ENCODE measurements at places on chromosomes 13 and 19.

- H3K36me3 ChIP-seq, result no peaks in the 10 kb centered on the region
- no peaks in the 10 kb centered on the region for H3K4me1 ChIP-seq
- ATAC-seq, result peak; percentile 32
- H3K4me3 ChIP-seq, result no peak overlapping the region
- H3K27me3 ChIP-seq, result no peaks in the 10 kb centered on the region
Measured at GRCh38 chr13:97005625-97006262, 11.5 kb upstream of the OXGR1 start.

DNA sequence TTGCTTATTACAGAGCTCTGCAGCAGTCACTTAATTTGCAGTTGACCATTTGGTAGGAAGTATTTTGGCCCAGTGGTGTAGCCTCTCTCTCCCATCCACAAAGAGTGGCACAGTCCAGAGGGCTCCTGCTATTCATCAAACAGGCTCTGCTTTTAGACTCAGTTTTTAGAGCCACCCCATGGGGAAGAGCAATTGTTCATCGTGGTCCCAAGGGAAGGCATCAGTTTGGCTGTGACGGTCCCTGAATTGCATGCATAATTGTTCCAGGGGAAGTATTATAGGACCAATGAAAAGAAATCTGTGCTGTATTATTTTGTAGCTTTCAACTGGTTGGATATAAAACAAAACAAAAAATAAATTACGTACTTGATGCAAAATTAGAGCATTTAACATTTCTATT is 799.0 kb downstream of the DACH1 start:
- H3K27me3 ChIP-seq, result no peaks in the 10 kb centered on the region
- H3K27ac ChIP-seq, result no peak overlapping the region
- no peaks in the 10 kb centered on the region for H3K36me3 ChIP-seq
- no peak for ATAC-seq
- H3K4me3 ChIP-seq, result no peak overlapping the region

DNA sequence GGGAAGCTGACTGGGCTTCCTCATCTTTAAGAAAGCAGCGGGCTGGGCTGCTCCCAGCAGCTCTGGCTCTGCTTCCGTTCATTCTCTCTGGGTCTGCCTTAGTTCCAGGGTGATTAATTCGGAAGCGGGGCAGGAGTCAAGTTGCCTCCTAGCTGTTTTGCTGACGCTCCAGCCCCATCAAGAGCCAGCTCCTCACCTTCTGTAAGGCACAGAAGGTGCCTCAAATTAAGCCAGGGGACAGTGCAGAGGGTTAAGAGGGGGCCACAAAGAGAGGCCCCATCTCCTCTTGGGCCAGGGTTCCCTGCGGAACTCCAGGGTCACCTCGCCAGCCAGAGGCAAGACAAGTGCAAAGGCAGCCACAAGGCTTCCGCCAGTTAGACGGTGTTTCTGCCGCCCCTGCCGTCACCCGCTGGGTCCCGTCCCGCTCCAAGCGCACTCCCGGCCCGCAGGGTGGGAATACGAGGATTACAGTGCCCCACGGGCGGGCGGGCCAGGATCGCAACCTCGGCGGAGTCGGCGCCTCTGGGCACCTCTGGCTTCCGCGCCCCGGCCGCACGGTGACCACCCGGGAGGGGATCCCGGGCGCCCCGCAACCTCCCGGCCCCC is 508 bp downstream of the SLC15A1 start:
- no peak for ATAC-seq
- H3K27me3 ChIP-seq, result peaks cover 56% of the 10 kb centered on the region
- no peak overlapping the region for H3K27ac ChIP-seq
- no peaks in the 10 kb centered on the region for H3K4me1 ChIP-seq
- H3K4me3 ChIP-seq, result no peak overlapping the region
- peaks cover 7% of the 10 kb centered on the region for H3K36me3 ChIP-seq

- ATAC-seq, result no peak
- H3K27ac ChIP-seq, result no peak overlapping the region
- H3K36me3 ChIP-seq, result no peaks in the 10 kb centered on the region
- no peaks in the 10 kb centered on the region for H3K4me1 ChIP-seq
Measured at GRCh38 chr13:89310943-89311672, 1639.9 kb downstream of the SLITRK5 start.

- peaks cover 42% of the 10 kb centered on the region for H3K4me1 ChIP-seq
- peak; percentile 35 for ATAC-seq
- H3K4me3 ChIP-seq, result peak within 1 kb of the TSS; percentile 87
- peak within 1 kb of the TSS; percentile 96 for H3K27ac ChIP-seq
- H3K36me3 ChIP-seq, result peaks cover 11% of the 10 kb centered on the region
- H3K27me3 ChIP-seq, result no peaks in the 10 kb centered on the region
Measured at GRCh38 chr19:54189145-54189734, at the start of gene MBOAT7. Gene MBOAT7 (minus strand): TSS chr19:54189580. CDS start chr19:54188508, 1,072 bp downstream.

DNA sequence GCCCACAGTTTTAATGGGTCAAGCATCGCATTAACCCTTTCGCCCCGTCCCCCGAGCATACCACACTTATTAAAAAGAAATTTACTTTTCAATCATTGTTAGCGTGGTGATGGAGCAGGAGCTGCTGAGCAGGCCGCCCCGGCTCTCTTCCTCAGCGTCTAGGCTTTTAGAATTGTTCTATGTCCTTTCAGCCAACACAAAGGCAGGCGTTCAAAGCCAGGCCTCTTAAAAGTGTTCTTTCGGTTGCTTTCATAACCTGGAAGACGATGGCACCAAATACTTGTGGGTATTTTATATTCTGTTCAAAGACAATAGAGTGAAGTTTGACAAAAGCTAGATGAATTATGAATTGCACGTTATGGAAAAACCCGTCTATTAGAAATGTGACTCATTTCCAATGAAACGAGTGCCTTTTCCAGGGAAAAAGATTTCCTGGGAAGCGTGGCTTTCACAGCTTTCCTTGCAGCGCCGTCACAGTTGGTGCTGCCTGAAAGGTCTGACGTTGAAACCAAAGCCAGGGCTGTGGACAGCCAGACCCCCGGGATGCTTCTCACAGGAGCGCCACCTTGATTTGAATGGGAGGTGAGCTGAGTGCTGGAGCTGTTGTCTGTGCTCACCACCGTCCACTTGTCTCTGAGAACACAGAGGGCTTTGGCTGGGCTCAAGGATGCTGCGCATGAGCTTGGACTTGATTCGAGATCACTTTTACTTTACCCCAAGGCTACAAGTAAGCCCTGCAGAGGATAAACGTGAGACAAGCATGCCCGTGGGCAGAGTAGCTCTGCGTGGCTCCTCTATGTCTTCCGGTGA is 78.8 kb downstream of the SOX1 start:
- H3K4me3 ChIP-seq, result no peak overlapping the region
- peaks cover 16% of the 10 kb centered on the region for H3K27me3 ChIP-seq
- H3K36me3 ChIP-seq, result no peaks in the 10 kb centered on the region
- no peak for ATAC-seq

- H3K36me3 ChIP-seq, result no peaks in the 10 kb centered on the region
- peaks cover 51% of the 10 kb centered on the region for H3K27me3 ChIP-seq
- peak; percentile 87 for ATAC-seq
- peaks cover 7% of the 10 kb centered on the region for H3K4me1 ChIP-seq
Measured at GRCh38 chr13:48769107-48769704, 115.5 kb downstream of the CYSLTR2 start.

GRCh38 chr19:28489776-28490175 is 723.2 kb downstream of the UQCRFS1 start:
- no peaks in the 10 kb centered on the region for H3K4me1 ChIP-seq
- no peak overlapping the region for H3K4me3 ChIP-seq
- no peaks in the 10 kb centered on the region for H3K36me3 ChIP-seq
- no peaks in the 10 kb centered on the region for H3K27me3 ChIP-seq
- no peak for ATAC-seq

GRCh38 chr19:38722947-38723605 is 21.2 kb downstream of the CAPN12 start:
- H3K27ac ChIP-seq, result no peak overlapping the region
- no peaks in the 10 kb centered on the region for H3K27me3 ChIP-seq
- no peak overlapping the region for H3K4me3 ChIP-seq
- peaks cover 11% of the 10 kb centered on the region for H3K4me1 ChIP-seq
- H3K36me3 ChIP-seq, result peaks cover 56% of the 10 kb centered on the region

- no peak overlapping the region for H3K4me3 ChIP-seq
- no peaks in the 10 kb centered on the region for H3K36me3 ChIP-seq
- H3K27ac ChIP-seq, result no peak overlapping the region
- peaks cover 10% of the 10 kb centered on the region for H3K27me3 ChIP-seq
Measured at GRCh38 chr19:30090476-30090875, 148.4 kb downstream of the URI1 start.

- H3K27me3 ChIP-seq, result no peaks in the 10 kb centered on the region
- no peak overlapping the region for H3K27ac ChIP-seq
- H3K36me3 ChIP-seq, result peaks cover 6% of the 10 kb centered on the region
- no peak for ATAC-seq
- H3K4me1 ChIP-seq, result peaks cover 93% of the 10 kb centered on the region
- H3K4me3 ChIP-seq, result no peak overlapping the region
Measured at GRCh38 chr13:40578055-40578454, 88.4 kb downstream of the FOXO1 start.

DNA sequence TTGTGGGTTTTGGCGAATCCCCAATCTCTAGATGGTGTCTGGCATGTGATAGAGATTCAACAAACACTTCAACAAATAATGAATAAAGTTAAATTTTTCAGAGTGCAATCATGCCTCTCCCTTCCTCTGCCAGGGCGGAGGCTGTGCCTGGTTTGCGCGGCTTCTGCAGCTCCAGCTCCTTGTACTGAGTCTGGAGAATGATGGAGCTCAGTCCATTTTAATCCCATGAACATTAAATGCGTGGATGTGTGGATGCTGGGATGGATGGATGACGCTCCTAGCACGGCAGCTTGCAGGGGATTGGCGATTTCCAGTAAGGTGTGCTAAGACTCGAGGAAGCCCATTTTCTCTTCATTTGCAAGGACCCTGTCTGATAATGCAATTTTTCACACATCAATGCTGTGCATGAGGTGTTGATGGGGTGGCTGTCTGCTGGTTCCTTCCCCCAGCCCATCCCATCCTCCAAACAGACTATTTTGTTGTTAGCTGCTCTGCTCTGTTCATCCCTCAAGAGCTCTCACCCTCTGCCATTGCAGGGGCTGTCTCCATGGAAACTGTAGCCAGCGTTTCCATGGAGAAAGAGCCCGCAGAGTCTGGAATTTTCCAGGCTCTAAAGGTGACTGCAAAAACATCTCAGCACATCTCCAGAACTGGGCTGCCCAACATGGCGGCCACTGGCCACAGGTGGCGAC is 92.6 kb upstream of the PEG3 start:
- H3K4me3 ChIP-seq, result no peak overlapping the region
- H3K27me3 ChIP-seq, result peaks cover 8% of the 10 kb centered on the region
- H3K4me1 ChIP-seq, result no peaks in the 10 kb centered on the region
- no peaks in the 10 kb centered on the region for H3K36me3 ChIP-seq
- no peak overlapping the region for H3K27ac ChIP-seq

GRCh38 chr13:109345433-109345941 is 440.9 kb downstream of the IRS2 start:
- H3K27me3 ChIP-seq, result peaks cover 11% of the 10 kb centered on the region
- no peak overlapping the region for H3K4me3 ChIP-seq

GRCh38 chr19:55044771-55045716 is 7.0 kb upstream of the GP6 start:
- no peak for ATAC-seq
- no peaks in the 10 kb centered on the region for H3K27me3 ChIP-seq
- no peak overlapping the region for H3K27ac ChIP-seq
- peaks cover 14% of the 10 kb centered on the region for H3K4me1 ChIP-seq

- H3K27me3 ChIP-seq, result no peaks in the 10 kb centered on the region
- peak; percentile 60 for ATAC-seq
- no peak overlapping the region for H3K27ac ChIP-seq
Measured at GRCh38 chr13:112828082-112828699, 138.4 kb downstream of the ATP11A start.

- H3K4me1 ChIP-seq, result peaks cover 61% of the 10 kb centered on the region
- no peaks in the 10 kb centered on the region for H3K27me3 ChIP-seq
- H3K36me3 ChIP-seq, result peaks cover 21% of the 10 kb centered on the region
- no peak overlapping the region for H3K4me3 ChIP-seq
- peak overlapping the region; percentile 87 for H3K27ac ChIP-seq
Measured at GRCh38 chr19:18317961-18318800, 4.7 kb downstream of the LSM4 start.

DNA sequence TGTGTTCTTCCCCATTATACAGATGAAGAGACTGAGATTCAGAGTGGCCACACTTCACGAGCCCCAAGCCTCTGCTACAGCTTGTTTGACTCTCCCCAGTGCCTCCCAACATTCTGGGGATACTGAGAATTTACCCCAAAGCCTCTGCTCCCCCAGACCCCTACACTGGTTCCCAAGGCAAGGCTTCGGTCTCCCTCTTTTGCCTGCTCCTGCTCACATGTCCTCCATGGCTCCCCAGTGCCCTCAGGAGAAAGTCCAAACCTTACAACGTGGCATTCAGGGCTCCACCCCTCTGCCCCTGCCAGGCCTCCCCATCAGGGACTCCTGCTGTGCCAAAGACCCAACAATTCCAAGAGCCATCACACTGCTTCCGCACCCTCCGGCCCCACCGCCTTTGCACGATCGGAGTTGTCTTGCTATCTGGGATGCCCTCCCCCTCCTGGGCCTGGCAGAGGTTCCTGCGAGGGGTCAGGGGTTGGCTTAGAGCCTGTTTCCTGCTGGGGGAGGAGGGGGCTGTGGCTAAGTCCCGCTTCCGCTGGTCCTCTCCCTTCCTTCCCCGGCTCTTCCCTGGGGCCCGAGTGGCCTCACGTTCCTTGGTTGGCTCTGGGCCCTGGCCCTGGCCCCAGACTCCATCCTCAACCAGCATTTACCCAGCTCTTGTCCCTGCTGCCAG is 15.4 kb downstream of the GTPBP3 start:
- no peak overlapping the region for H3K4me3 ChIP-seq
- H3K36me3 ChIP-seq, result no peaks in the 10 kb centered on the region
- ATAC-seq, result no peak

- H3K4me3 ChIP-seq, result no peak overlapping the region
- no peak for ATAC-seq
- H3K36me3 ChIP-seq, result no peaks in the 10 kb centered on the region
- H3K4me1 ChIP-seq, result peaks cover 24% of the 10 kb centered on the region
- H3K27me3 ChIP-seq, result peaks cover 50% of the 10 kb centered on the region
Measured at GRCh38 chr13:75479102-75479740, 2.7 kb downstream of the TBC1D4 start.

DNA sequence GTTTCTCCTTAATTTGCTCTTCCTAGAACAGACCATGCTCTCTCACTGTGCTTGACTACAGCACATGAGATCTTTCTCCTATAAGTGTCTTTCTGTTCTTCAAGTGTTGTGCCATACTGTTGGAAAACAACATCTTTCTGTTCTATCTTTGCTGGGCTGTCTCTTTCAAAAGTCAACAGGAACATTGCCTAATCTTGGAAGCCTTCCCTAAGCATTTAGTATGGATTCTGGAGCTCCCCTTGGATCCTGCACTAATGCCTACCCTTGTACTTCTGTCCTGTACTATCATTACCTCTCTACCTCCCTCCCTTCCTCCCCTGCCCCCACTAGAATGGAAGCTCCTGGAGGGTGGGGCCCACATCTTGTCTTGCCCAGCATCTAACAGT is 26.8 kb downstream of the STARD13 start:
- H3K4me3 ChIP-seq, result no peak overlapping the region
- no peaks in the 10 kb centered on the region for H3K36me3 ChIP-seq
- no peak for ATAC-seq
- H3K27me3 ChIP-seq, result no peaks in the 10 kb centered on the region
- H3K27ac ChIP-seq, result no peak overlapping the region
